ENCODE measurements at places on chromosomes 1 and 21.

DNA sequence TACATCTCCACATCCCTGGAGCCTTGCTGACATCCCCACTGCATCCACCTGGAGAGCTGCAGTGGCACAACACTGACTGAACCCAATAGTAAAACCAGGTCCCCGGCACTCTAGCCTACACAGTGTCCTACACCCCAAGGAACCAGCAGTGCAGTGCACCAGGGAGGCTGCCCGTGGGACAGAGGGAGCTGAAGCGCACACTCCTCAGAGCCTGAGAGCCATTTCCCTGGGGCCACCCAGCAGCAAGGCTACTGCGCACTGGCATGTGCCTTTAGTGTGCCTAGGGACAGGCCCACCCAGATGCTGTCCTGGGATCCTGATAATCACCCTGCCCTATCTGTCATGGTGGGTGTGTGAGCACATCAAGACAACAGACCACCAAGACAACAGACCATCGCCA is 31.9 kb downstream of the NSL1 start:
- DNase-seq = no peak

DNA sequence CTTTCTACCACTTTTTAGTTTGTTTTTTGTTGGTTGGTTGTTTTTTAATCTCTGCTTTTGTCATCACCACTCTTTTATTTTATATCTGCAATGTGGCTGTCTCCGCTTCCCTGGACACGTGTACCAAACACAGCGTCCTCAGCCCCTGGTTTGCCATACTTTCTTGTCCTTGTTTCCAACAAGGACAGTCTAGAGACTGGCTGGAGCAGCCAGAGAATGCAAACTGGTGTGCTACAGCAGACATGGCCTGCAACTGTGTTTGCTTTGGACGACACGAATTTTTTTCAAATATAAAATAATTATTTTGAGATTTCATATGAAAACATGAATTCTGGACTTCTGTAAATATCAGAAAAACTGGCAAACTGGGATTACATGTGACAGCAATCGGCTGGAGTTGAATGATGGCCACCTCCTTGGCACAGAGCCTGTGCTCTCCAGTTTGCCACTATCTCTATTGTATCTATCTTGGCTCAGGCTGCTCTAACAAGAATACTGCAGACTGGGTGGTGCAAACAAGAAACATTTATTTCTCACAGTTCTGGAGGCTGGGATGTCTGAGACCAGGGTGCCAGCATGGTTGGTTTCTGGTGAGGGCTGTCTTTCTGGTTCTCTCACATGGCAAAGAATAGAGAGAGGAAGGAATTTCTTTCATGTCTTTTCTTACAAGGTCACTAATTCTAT is 34.6 kb upstream of the POU2F1 start:
- DNase-seq = no peak

DNA sequence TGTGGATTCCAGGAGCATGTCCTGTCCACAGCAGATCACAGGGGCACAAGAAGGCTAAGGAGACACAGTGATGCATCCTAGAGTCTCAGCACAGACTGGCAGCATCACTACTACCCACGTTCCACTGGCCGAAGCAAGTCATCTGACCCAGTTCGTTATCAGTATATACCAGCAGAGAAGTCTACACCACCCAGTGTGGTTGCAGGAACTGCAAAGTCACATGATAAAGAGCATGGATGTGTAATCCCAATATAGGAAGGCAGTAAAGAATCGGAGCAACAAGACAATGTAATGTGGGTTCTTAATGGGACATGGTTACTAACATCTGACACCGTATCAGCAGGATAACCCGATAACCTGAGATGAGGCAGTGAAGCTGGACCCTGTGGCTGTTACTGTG is 246.6 kb downstream of the RRAGC start:
- no peak for DNase-seq

DNA sequence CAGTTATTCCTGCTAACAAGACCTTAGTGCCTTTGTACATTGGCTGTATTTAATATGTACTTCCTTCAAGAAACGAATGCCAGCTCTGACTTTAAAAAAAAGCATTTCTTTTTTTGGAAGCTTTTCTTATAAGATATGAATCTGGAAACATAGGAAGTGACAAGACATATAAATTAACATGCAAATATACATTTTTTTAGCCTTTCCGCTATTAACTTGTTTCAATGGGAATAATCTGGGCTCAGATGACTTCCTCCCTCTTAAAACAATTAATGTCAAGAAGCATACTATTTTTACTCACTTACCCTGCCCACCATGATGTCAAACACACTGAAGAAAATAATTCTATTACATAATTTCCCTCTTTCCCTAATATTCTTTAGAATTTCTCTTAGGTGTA is 1.4 kb downstream of the DENND1B start:
- peak; percentile 20 for DNase-seq

GRCh38 chr1:157040802-157041201 is 4.7 kb downstream of the ARHGEF11 start:
- DNase-seq = no peak

DNA sequence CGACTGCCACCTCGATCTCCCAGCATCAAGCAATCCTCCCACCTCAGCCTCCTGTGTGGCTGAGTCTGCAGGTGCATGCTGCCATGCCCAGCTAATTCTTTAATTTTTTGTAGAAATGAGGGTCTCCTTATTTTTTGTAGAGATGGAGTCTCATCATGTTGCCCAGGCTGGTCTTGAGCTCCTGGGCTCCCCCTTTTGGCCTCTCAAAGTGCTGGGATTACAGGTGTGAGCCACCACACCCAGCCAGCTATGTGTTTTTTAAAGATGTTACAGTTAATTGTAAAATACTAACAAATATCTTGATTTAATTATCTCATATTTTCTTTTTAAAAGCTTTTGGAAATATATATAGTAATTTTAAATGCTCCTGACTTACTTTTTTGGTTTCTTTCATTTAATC is 181.3 kb upstream of the DMRTA2 start:
- no peak for DNase-seq

DNA sequence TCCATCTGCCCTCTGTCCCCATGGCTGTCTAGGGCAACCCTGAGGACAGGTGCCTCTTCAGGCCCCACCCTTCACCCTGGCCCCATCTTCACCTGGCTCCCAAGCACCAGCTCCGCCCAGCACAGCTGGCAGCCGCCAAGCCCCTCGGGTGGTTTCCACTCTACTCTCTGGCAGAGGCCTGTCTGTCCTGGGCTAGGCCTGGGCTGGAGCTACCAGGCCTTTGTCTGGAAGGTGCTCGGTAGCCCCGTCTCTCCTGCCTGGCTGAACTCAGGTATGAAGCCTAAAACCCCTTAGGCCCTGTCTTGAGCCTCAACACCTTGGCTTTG is 17.4 kb downstream of the SDC3 start:
- no peak for DNase-seq

GRCh38 chr1:240667351-240667750 is 55.4 kb upstream of the GREM2 start:
- no peak for DNase-seq

DNA sequence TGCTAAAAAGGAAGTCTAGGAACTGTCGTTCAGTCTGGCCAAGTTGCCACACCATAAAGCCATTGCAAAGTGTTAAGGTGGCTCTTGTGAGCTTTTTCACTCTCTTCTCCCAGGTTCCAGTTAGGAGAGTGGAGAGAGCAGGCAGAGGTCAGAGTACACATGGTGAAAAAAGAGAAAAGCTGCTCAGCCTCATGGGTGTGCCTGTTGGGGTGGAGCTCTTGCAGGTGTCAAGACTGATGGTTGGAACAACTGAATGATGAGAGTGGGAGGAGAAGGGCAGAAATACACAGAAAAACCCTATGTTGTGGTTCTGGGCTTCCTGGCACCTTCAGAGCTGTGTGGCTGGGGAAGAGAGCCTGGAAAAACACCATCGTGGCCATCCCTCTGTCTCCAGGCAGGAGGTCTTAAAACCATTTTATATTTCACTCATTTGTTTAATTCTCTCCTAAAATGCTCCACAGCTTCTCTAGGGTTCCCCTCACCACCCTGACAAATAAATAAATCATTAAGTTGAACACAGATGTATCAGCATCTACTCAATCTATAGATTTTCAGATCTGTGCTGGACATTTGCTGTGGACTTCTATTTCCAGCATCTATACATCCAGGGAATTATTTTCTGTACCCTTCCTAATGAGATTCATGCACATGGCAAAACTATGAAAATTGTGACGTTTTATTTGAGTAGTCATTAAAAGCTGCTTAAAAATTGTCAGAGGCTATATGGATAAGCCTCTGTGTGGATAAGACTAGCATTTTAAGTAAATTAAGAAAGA is 17.5 kb downstream of the UBASH3A start:
- DNase-seq = no peak

DNA sequence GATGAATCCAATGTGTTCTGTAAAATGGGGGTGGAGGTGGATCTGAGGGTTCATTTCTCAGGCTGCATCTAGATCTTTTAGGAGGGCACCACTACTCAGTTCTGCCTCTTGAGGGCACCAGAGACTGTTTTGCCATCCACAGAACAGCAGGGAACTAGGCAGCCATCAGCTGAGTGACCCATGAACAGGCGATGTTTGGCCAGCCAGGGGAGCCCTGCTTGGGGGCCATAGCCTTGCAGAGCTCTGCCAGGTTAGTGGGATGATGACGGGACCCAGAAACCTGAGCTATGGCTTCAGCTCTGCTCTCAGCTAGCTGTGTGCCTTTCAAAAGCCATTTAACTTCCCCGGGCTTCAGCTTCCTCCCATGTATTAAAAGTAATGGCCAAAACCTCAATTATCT is 13.4 kb upstream of the NOS1AP start:
- DNase-seq = peak; percentile 85

GRCh38 chr1:12372761-12373160 is 142.9 kb downstream of the VPS13D start:
- DNase-seq = no peak

GRCh38 chr1:94873520-94874351 is 53.2 kb downstream of the CNN3 start:
- DNase-seq = no peak

DNA sequence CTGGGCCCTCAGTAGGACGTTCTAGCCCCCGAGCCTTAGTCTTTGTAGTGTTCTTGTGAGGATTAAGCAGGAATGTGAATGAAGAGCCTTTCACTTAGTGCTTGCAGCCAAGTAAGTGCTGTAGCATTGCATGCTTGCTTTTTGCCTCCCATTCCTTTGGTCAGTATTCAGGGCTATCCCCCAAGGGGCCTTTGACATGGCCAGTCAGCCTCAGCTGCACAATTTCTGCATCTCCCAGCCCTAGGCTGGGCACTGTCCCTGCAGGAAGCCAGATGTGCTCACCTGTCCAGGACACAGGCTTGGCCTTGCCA is 30.5 kb downstream of the SOX13 start:
- DNase-seq = no peak

GRCh38 chr1:113190930-113191329 is 117.9 kb downstream of the LRIG2 start:
- no peak for DNase-seq

GRCh38 chr1:6991266-6991665 is 206.0 kb downstream of the CAMTA1 start:
- DNase-seq = peak; percentile 49

DNA sequence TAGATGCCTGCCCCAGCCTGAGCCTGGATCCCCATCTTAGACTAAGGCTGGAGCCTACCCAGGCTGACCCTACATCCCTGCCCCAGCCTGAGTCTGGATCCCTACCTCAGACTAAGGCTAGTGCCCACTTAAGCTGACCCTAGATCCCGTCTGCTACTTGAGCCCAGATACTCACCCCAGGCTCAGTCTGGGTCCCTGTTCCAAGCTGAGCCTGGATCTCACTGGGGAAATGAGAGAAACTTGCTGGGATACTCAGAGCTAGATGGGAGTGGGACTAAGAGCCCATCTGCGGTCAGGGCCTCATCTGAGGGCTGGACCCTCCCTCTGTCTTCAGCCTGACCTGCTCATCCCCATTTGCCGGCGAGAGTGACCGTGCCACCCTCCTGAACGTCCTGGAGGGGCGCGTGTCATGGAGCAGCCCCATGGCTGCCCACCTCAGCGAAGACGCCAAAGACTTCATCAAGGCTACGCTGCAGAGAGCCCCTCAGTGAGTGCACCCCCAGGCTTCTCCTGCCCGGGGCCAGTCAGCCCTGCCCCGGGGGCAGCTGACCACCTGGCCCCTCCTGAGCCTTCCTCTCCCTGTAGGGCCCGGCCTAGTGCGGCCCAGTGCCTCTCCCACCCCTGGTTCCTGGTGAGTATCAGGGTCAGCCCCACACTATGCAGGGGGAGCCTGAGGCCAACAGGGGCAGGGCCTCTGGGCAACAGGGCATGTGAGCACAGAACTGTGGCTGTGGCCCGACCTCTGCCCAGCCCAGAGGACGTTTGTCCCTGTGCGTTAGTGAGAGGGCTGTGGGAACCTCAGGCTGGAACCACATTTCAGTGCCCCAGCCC is 36.8 kb downstream of the TRIM11 start:
- no peak for DNase-seq

GRCh38 chr1:27418326-27419185 is 26.1 kb downstream of the GPR3 start:
- peak; percentile 85 for DNase-seq

- no peak for DNase-seq
These were observed 4.4 kb downstream of the LYPD8 start for GRCh38 chr1:248751142-248751541.

DNA sequence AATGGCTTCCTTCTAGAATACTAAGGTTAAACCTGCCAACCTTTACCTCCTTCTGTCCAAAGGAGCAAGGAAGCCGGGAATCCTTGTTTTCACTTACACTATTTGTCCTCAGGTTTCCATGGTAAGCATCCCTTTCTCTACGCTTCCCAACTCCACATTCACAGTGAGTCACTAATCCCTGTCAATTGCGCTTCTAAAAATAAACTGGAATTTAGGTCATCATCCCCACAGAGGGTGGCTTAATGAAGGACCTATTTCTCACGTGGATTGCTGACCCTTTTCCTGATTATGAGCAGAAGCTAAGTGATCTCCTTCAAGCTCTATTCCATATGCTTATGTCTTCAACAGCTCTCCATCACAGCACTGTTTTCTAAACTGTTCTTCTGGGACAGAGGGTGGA is 39.9 kb upstream of the ABCA4 start:
- DNase-seq = peak; percentile 49

- DNase-seq = peak; percentile 22
These were observed 46.4 kb downstream of the AJAP1 start for GRCh38 chr1:4700801-4701200.

DNA sequence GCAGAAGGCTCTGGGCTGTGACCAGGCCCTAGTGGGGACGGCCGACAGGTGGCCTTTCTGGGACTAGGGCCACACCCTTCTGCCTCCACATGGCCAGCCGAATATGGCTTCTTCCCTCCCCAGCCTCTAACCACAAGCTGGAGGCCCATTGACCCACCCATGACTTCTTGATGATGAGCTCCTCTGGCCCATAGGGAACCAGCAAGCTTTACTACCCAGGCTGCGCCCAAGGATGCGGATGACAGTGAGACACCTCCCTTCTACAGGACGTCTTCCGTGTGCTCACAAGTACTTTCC is 41.0 kb downstream of the LDLRAD2 start:
- DNase-seq = no peak

GRCh38 chr1:71781450-71781849 is 500.9 kb downstream of the NEGR1 start:
- DNase-seq = no peak

GRCh38 chr1:47751996-47752451 is 245.2 kb downstream of the TRABD2B start:
- DNase-seq = no peak

Data from MCF 10A (cell line).